ENCODE measurements at places on chromosomes 11 and 22.
A peak's percentile ranks its signal among the peaks of the same experiment; 100 is the strongest.

DNA sequence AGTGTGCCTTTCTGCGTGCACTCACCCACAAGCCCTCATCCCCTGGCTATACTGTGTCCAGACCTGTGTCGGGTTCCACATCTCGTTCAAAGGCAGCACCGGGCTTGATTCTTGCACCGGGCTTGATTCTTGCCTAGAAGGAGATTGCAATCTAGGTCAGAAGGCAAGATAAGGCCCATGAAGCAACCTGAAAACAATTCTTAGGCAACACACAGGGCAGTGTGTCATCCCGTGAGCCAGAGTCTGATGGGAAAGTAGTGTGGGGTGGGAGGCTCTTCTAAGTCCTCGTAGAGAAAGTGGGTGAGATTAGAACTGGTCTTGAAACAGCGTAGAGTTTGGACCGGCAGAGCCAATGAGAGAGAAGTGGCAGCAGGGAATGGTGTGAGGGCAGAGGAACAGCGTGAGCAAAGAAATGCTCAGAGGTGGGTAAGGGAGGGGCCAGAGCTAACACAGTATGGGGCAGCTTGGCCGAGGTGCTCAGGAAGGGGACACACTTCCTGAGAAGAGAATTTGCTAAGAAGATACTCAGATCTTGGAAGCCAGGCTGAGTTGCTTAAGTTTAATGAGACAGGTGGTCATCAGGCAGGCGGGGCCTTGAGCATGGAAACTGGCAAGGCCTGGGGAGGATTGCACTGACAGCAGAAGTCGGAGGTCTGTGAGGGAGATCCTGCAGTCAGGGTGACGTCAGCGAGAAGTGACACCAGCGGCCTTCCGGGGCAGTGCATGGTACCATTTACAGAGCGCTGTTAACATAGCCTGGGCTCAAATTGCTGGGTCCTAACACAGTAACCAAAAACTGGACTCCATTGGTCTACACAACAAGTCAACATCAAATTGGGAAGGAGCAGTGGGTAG lies 40.7 kb upstream of the DKK3 start:
- no peak for DNase-seq

DNA sequence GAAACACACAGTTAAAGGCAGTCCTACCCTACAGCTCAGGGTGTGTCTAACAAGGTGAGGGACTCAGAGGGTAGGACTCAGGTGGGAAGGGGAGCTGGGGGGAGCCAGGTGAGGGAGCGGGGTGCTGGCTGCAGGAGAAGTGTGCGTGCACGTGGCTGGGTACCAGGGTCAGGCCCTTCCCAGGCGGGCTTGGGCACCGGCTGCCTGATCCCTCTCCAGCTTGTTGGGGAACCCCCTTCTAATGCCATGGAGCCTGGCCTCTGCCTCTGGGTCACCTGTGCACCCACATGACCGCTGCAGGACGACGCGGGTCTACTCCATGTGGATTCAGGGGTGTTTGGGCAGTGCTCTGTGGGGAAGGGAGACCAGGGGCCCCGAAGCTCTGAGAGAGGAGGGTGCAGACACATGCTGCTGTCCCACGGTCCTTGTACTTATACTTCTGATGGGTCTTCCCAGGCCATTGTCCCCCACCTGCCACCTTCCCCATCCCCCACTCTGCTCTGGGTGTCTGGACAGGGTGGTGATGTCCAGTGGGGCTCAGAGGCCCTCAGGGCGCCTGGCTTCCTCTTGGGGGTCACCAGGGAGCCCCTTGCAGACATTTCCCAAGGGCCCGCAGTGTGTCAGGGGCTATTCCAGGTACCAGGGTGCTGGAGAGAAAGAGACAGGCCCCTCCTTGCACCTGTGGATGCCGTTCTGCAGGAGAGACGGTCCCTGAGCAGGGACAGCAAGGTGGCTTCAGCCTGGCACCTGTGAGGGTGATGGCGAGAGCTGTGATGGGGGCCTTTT lies 10.4 kb upstream of the MRGPRD start:
- DNase-seq, result no peak

- DNase-seq, result no peak
These were observed 1.1 kb upstream of the APOBEC3H start for GRCh38 chr22:39095971-39096370.

- no peak for DNase-seq
These were observed 66.2 kb downstream of the EFCAB6 start for GRCh38 chr22:43745783-43746356.

DNA sequence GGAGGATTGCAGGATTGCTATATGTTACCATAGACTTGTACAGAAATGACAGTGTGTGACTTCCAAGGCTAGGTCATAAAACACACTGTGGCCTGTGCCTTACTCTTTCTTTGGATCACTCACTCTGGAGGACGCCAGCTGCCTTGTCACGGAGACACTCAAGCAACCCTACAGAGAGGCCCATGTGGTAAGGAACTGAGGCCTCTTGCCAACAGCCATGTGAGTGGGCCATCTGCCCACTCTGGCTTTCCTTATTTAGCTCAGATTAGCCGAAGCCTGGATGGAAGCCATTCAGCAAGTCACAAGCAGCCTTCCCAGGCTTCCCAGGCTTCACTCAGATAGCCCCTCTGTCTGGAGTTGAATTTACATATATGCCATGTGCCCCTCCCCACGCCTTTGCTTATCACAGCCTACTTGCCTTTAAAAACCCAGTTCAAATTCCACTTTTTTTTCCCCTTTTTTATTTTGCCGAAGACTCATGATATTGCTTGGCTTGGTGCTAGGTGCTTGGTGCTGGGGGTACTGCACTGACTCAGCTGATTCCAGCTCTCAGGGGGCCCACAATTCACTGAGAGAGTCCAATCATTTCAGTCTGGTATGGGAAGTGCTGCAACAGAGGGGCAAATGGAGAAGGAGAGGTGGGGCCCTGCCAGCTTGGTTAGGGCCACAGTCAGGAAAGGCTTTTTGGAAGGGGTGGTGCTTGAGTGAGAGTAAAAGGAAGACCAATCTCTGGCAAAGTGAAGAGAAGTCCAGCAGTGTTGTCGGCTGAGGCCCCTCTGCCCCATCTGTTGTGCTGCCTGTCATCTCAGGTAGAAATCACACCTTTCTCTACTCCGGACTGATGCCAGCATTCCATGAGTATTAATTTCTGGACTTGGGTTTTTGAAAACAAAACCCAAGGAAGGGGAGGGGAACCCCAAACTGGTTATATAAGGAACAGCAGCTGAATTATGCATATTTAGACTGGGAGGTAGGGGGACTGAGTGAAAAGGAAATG lies 14.5 kb upstream of the P4HA3 start:
- peak; percentile 99 for DNase-seq

DNA sequence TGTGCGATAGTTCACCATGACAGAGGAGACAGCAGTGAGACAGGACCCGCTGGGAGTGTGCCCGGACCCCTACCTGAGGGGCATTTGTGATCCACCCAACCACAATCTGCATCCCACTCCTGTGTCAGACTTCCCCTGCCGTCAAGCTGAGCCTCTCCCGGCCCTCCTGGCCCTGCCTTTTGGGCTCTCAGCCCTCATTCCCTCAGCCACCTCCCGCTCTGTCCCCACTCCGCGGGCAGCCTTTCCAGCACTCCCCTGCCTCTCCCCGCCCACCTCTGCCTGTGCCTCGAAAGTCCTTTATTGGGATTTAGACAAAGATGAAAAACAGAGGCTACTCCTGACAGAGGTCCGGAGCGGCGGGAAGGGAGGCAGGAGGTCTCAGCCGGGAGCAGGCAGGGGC lies 4.2 kb downstream of the NFAM1 start:
- no peak for DNase-seq

DNA sequence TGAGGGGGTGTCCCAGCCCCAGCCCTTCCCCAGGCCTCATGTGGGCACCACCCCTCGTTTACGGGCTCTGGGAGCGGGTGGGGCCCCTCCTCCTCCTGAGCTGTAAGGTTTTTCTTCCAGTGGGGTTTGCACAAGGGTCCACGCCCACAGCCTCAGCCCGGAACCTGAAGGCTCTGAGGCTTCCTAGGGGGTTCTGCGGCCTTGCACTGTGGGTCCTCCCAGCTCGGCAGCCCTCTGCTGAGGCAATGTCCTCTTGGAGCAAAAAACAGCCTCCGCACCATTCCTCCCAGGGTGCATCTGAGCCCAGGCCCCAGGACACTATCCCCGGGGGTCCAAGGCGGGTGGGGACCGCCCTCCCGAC lies 14.1 kb downstream of the H19 start:
- no peak for DNase-seq

GRCh38 chr22:27714068-27714467 lies 87.5 kb downstream of the MN1 start:
- DNase-seq, result no peak

- DNase-seq, result no peak
These were observed 91.5 kb downstream of the GRIK4 start for GRCh38 chr11:120603071-120603470.

- DNase-seq, result no peak
These were observed 157.9 kb upstream of the C11orf87 start for GRCh38 chr11:109264128-109264527.

GRCh38 chr11:16893456-16894066 lies 120.7 kb downstream of the PLEKHA7 start:
- DNase-seq, result no peak

DNA sequence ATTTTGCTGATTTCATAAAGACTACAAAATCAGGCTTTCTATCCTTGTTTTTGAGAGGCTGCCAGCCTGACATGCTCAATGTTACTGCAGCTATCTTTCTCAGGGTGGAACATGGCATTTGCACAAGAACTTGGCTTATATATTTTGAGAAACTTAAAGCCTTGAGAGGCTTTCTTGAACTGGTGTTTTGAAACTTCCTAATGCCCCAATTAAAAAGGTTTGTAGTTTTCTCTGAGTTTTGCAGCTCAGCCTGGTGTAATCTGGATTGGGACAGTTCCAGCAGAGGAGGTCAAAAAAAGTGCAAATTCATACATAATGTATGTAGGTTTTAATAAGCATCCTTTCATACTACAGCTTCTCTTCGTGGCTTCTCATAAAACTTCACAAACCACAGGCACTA lies 223.4 kb downstream of the FAM76B start:
- no peak for DNase-seq

DNA sequence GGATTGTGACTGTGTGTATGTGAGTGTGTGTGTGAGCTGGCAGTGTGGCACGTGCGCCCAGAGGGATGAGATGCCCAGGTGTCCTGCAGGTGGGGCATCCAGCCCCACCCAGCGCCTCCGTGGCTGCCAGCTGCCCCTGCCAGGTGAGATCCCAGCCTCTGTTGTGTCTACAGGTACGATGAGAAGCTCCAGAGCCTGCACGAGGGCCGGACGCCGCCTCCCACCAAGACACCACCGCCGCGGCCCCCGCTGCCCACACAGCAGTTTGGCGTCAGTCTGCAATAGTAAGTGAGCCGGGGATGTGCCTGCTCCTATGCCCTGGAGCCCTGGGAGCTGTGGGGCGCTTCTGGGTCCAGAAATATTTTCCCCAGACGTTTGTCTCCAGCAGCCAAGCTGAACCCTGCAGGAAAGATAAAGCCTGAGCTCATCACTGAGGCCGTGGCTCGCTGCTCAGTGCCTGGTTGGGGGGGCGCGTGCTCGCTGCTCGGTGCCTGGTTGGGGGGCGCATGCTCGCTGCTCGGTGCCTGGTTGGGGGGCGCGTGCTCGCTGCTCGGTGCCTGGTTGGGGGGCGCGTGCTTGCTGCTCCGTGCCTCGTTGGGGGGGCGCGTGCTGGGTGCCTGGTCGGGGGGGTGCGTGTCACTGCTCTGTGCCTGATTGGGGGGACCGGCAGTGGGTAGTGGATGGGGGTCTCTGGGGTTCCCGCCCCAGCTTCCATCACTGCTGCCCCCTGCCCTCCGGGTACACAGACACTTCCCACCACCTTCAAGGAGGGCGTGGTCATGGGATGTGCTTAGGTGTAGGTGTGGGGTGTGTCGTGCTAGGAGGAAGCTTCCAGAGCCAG lies 73.2 kb downstream of the ARHGAP8 start:
- DNase-seq, result no peak

DNA sequence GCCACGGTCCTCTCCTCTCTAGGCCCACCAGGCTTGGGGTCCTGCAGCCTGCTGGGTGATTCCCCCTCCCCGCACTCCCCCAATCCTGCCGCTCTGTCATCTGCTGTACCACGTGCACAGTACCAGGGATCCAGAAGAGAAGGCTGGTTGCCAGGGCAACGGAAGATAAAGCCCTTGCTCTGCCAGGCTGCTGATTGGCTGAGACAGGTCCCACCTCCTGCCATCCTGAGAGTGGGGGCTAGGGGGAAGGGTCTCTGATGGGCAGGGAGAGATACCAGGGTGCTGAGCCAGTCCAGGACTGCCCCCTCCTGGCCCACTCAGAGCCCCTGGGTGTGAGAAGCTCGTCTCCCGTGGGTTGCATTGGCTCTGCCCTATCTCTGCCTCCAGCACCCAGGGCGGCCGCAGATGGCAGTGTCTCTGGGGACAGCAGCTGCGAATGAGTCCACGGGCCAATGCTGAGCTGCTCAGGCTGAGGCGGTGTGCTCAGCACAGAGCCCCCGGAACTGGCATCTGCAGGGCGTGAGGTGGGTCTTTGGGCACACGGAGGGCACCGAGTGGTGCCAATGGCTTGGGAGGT lies at the start of gene SMIM45:
Gene SMIM45 (plus strand): TSS at position 253 of the 577 bp plus-strand sequence.
- DNase-seq, result peak; percentile 97

GRCh38 chr11:46721286-46721685 lies 2.3 kb downstream of the F2 start:
- no peak for DNase-seq

- peak; percentile 88 for DNase-seq
These were observed 60.5 kb downstream of the OSBP2 start for GRCh38 chr22:30754971-30755758.

- DNase-seq, result no peak
These were observed 79.3 kb upstream of the TENM4 start for GRCh38 chr11:79520086-79520485.

DNA sequence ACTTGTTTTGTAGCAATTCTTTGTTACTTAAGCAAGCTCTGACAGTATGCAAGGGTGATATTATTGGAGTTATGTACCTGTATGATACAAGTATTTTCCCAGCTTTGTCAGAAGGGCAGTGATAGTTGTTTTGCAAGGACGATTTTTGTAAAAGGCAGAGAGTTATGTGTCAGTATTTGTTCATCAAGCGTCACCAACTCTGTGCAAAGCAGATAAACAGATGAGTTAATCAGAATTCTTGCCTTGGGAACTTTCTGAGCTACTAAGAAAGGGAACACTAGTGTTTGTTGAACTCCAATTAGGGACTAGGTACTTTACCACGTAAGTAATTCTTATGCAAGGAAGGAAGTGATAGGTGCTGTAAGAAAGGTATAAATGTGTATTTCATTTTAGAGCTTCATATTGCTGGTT lies 1.4 kb downstream of the USP47 start:
- no peak for DNase-seq

- no peak for DNase-seq
These were observed 6.9 kb upstream of the NLRP6 start for GRCh38 chr11:271319-271715.

DNA sequence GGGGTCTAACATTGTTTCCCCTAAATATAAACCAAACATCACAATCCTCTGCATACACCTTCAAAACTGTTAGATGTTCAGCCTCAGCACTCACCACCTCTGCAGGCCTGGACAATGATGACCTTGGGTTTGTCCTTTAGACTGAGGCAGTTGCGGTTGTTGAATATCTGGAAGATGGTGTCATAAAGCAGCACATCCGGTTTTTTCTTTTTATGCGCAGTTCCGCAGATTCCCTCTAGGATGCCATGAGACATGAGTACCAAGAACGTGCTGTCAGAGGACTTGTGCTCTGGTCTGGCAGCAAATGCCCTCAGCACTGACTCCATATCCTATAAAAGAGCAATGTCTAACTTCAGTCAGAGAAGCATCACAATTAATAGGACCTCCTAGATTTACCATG lies 22.8 kb downstream of the CASP5 start:
- DNase-seq, result no peak

All from G401 (cell line).